ENCODE measurements at places on chromosomes 1 and 21.

- DNase-seq: no peak
Observed at GRCh38 chr1:26677306-26678115, 18.3 kb upstream of the ARID1A start.

- DNase-seq: no peak
Observed at GRCh38 chr1:2451741-2452140, 24.3 kb upstream of the PLCH2 start.

DNA sequence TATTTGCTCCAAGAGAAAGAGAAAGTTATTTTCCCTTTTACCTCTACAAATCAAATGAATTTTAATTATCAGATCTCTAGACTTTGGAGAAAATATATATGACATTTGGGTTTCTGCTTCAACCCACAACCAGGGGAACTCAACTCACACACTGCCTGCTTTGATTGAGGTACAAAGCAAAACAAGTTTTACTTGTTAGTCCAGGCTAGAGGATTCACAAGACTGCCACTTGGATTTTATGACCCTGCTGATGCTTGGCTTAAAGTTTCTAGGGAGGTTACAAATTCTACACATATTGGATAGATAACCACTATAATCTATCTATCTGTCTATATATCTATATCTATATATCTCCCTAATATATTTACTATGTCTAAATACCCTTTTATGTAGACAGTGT, 467.3 kb upstream of the RGS18 start:
- no peak for DNase-seq

GRCh38 chr1:81699234-81699633, 101.5 kb upstream of the ADGRL2 start:
- DNase-seq: no peak

DNA sequence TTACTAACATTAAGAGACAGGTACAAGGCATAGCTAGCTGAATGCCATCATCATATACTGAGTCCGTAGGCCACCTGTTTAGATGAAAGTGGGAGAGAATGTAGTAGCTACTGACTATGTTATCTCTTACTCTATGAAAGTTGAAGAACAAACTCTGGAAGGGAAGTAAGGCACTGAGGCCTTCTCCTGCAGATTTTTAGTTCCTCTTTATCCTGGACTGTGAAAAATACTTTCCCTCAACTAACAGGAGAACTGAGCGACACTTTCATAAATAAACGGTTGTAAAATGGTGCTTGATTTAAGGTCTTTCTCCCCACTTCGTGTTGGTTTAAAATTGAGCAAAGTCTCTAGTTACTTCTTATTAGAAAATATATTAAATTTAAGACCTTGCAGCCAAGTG, 101.9 kb downstream of the FNBP1L start:
- DNase-seq: no peak

GRCh38 chr1:175708787-175709186, 34.6 kb downstream of the TNR start:
- no peak for DNase-seq

GRCh38 chr1:203278885-203279406, 26.4 kb upstream of the BTG2 start:
- no peak for DNase-seq
